Iris pigment epithelial cell (primary cell): ENCODE measurements at places on chromosomes 2 and 18.

DNA sequence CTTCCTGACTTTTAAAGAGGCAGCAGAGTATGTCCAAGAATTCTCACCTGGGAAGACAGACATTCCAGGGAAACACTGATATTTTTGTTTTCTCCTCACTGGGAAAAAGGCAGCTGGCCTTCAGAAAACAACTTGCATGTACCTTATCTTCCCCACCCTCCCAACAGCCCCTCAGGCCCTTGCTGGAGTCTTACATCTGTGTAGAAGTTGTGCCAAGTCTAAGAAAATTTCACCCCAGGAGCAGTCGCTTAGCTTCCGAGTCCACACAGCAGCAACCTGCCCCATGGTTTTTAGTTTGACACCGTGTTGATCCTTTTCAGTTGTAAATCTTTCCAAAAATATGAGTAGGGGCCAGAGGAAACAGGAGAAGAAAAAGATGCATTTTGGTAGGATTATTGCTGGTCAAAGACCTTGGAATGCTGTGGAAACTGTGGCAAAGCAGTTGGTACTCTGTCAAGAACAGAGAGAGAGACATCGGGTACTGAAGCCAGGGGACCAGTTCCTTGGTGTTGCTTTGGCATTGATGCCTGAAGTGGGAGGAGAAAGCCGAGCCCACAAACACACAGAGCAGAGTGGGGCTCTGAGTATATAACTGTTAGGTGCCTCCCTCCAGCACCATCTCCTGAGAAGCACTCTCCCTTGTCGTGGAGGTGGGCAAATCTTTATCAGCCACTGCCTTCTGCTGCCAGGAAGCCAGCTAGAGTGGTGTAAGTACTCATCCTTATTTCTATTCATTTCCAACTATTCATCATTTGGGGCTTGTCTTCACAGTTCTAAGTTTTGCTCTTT, at the start of gene SLC14A1:
Gene SLC14A1, plus strand, starts transcription at position 615 of the 789 bp plus-strand sequence. CDS start 6,140 bp downstream, outside the sequence.
- no peak for DNase-seq

- DNase-seq, result peak; percentile 84
These were observed 23.3 kb downstream of the RAB31 start for GRCh38 chr18:9731380-9731779.

DNA sequence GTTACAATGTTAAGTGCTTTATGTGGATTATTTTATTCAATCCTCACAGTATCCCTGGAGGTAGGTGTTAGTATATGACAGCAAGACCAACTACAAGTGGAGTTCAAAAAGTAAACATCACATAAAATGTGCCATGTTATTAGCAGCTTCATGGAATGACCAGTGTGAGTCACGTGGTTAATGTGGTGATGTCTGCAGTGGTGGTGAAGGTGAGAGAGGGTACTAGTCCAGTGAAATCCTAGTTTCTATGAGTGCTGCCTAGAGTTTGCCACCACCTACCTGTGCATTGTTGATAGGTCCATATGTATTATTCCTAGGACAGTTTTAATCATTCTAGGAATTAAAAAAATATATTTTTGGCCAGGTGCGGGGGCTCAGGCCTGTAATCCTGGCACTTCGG, 865.2 kb upstream of the DDX18 start:
- no peak for DNase-seq

- DNase-seq, result no peak
These were observed 18.4 kb downstream of the NCOA1 start for GRCh38 chr2:24509425-24509824.

DNA sequence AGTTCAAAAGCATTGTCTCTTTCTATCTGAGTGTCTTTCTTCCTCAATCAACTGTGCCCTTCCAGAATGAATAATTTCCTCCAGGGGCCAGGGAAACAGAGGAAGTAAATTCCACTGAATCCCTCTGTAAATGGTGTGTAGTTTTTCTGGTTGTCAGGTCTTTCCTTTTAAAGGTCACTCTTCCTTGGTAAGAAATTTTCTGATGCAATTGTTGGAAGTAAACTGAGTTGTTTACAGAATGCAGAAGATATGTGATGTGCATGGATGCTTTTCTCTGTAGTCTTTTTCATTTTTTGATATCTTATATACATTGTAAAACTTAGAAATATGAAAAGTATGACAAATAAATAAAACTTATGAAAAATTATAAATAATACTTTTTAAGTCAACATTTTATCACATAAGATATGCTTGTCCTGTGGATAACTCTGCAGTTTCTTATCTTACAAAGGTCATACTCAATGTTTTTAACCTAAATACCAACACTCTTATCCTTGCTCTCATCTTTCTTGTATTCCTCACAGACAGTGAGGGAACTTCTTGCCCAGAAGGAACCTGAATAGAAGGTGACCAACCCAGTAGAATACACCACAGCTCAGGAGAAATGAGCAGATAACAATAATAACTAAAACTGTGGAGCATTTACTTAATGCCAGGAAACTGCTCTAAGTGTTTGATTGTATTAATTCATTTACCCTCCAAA, 234.5 kb downstream of the METTL4 start:
- no peak for DNase-seq

GRCh38 chr2:65026154-65026553, 30.1 kb upstream of the CEP68 start:
- DNase-seq, result no peak

DNA sequence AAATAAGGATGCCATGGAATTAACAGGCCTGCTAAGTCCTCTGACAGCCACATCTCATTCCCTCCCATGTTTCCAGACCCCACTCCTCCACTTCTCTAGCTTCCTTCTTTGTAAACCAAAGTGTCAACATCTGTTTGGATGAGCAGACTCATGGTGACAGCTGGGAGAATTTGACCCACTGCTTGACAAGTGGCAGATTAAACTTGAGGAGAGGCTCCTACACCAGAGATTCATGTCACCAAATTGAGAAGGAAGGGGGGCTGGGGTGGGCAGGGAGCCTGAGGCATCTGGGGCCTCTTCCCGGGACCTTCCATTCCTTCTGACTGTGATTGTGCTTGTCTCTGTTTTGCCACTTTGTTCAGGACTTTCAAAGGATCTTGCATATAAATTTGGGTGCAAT, 41.0 kb upstream of the IGFBP5 start:
- DNase-seq, result no peak

DNA sequence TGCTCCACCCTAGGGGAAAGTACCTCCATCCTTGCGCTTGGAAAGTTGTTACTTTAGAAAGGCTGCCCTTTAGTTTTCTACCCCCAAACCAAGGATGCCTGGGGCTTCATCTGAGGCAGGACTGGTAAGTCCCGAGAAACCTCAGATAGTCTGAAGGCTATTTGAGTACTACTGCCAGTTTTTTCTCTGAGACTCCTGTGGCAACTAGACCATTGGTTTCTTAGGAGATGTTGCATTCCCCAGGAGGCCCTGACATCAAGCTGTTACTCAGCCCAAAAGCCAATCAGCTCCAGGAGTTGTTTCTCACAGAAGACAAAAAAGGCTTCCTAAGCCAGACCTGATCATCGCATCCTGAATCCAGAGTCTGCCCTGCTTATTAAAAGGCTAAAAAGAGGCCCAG, 67.2 kb downstream of the COLEC12 start:
- DNase-seq, result no peak

- DNase-seq, result no peak
These were observed 10.4 kb downstream of the ARHGAP25 start for GRCh38 chr2:68745006-68745405.

- DNase-seq, result peak; percentile 67
These were observed 22.3 kb upstream of the CAVIN2 start for GRCh38 chr2:191869178-191869577.

- peak; percentile 24 for DNase-seq
These were observed 205.1 kb downstream of the RND3 start for GRCh38 chr2:150282357-150282756.

- DNase-seq, result peak; percentile 77
These were observed 30.7 kb downstream of the IMPA2 start for GRCh38 chr18:12011957-12012549.

GRCh38 chr2:120110507-120110906, 97.6 kb downstream of the EPB41L5 start:
- peak; percentile 49 for DNase-seq

DNA sequence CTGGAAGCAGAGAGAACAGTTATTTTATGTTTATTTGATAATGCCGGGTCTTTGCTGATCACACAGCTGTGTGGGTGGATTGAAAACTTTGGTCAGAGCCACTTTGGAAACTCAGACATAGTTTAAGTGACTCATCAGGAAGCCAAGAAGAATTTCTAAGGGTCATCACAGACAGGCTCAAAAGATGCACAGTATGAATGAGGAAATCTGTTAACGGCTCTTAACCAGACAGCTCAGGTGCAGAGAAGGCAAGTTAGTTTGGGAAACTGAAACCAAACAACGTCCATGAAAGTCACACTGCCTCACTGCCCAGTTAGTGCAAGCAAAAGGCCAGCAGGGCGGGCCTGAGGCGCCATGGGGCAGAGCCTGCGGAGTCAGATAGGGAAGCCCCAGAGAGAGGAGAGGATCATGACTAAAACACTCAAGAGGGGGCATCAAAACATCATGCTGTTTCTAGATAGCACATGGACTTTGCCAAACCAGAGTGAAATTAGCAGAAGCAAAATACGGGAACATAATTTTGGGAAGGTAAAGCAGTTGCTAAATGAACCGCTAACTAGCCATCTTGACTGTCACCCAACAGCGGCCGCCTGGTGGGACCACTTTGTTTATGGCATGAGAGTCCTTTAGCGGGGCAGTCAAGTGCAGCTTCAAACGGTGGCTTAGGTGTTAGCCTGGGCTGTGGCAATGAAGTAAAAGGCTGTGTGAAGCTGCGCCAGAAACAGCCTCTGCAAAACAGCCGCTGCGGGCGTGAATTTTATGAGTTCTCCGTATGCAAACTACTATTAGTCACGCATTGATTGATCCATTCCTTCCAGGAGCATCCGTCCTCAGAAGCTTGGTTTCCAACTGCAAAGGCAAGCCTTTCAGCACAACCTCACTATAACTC, 101.2 kb downstream of the KCTD18 start:
- DNase-seq, result peak; percentile 95

GRCh38 chr2:239000500-239001073, 152.7 kb downstream of the TWIST2 start:
- DNase-seq, result no peak

DNA sequence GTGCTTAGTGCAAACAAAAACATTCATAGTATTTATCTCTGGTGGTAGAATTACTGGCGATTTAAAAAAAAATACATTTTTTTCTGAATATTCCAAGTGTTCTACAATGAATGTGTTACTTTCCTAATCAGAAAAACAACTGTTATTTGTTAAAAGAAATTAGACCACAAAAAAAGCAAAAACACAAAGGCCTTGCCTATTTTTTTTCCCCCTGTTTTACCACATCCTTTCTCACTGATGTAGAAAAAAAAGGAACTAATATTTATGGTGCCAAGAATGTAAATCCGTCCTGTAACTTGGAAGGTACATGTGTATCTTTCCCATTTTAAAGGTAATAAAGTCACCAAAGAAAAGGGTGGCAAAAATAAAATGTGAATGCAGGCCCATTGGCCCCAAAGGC, 28.4 kb upstream of the MGAT4A start:
- DNase-seq, result no peak

DNA sequence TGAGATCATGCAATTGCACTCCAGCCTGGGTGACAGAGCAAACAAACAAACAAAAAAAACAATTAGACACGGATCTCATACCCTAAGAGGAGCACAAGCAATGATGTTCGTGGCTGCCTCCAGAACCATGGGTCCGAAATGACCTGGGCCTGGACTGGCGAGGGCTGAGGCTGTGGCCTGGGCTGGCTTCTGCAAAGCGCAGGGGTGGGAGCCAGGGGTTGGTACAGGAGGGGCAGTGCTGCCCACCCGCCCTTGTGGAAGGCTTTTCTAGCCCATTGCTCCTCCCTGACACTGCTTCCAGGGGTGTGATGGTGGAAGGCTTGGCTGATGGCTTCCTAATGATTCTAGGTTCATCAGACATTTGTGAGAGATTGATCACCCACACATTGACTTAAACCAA, 167.8 kb downstream of the FHOD3 start:
- no peak for DNase-seq

GRCh38 chr2:111715987-111716904, 167.7 kb downstream of the ANAPC1 start:
- DNase-seq, result no peak

- DNase-seq, result no peak
These were observed 113.9 kb downstream of the ANKRD44 start for GRCh38 chr2:197196541-197197180.

DNA sequence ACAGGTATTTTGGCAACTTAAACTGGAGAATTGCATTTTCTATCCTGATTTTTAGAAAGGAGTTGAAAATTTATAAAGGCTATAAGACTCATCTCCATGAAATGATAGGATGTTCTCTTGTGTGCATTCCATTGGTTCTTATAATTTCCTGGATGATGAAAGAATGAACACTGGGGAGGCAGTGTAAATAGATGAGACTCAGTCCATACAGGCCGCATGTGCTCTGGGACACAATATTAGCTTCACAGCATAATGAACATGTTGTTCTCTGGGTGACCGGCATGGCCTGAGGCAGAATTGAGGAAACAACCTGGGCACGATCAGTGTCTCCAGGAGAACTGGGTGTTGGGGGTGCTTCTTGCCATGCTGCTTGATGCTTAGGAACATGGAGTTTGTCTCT, 38.8 kb downstream of the AOX1 start:
- DNase-seq, result peak; percentile 95

DNA sequence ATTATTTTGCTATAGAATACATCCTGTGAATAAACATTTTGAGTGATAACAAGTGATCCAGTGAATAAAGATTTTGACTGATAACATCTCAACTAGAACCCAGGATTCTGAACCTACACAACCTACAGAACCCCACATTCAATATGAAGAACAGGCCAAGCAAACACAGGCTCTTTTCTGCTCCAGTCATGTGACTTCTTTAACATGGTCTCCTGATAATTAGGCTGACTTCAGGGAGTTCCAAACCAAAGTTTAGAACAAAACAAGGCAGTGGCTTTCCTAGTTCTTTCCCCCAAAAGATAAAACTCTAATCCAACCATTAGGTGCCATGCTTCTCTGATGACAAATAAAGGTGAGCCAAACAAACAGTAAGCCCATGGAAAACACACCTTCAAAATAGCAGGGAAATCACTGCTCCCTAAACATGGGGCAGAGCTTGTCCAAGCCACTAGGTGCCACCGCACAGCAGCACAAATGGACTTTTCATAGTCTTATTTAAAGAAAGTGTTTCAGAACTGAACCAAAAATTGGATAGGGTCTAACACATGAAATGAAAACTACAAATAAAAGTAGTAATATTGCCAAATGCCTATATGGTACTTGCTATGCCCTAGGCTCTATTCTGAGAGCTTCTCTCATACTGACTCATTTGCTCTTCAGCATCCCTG, 95.3 kb downstream of the EVA1A start:
- peak; percentile 47 for DNase-seq

DNA sequence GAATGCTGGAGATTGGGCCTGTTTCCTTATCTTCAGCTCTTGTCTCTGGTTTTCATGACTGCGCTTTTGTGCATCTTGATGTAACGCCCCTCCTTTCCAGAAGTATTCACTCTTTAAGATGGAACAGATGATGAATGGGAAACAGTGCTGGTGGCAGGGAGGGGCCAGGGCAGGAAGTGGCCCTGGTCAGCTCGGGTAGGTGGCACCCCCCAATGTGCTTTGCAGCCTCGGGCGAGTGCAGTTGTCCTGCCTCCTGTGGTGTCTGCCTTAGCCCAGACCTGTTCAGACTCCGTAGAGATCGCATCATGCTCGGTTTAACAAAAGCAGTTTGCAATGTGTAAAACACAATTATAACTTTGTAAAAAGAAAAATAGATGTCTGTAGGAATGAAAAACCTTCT, 17.0 kb upstream of the MGAT4A start:
- no peak for DNase-seq
